ENCODE measurements at places on chromosomes 12 and 14. TPM values are rescaled to one million over a fixed set of nuclear protein-coding genes. Genes with fewer than 3 reads are reported as not detected.

PPP2R3C gene
- total RNA-seq: 31.0 TPM

CIROP gene
- not detected for total RNA-seq

GRCh38 chr12:19965196-19966038, 402.9 kb upstream of the PDE3A start:
- no peak for DNase-seq
- H3K27ac ChIP-seq: no peak overlapping the region
- no peak overlapping the region for H3K4me3 ChIP-seq
- no peaks in the 10 kb centered on the region for H3K4me1 ChIP-seq
- no peaks in the 10 kb centered on the region for H3K36me3 ChIP-seq

DNA sequence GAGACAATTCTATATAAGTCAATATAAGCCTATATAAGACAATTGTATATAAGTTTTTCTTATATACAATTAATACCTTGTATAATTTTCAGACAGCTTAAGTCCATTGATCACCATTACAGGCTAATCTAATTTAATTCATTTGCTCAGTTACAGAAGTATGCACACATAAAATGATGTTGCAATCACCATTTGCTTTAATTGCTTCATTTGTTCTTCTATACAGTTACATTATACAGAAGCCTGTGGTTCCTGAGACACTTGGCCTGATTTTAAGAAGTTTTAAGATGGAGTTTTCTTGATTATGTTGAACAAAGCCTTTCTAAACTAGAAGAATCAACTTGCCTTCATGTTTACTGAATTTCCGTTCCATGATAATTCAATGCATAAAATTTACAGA, 314.6 kb upstream of the PDE3A start:
- DNase-seq: no peak
- no peaks in the 10 kb centered on the region for H3K27me3 ChIP-seq
- H3K4me1 ChIP-seq: no peaks in the 10 kb centered on the region
- H3K36me3 ChIP-seq: no peaks in the 10 kb centered on the region

DNA sequence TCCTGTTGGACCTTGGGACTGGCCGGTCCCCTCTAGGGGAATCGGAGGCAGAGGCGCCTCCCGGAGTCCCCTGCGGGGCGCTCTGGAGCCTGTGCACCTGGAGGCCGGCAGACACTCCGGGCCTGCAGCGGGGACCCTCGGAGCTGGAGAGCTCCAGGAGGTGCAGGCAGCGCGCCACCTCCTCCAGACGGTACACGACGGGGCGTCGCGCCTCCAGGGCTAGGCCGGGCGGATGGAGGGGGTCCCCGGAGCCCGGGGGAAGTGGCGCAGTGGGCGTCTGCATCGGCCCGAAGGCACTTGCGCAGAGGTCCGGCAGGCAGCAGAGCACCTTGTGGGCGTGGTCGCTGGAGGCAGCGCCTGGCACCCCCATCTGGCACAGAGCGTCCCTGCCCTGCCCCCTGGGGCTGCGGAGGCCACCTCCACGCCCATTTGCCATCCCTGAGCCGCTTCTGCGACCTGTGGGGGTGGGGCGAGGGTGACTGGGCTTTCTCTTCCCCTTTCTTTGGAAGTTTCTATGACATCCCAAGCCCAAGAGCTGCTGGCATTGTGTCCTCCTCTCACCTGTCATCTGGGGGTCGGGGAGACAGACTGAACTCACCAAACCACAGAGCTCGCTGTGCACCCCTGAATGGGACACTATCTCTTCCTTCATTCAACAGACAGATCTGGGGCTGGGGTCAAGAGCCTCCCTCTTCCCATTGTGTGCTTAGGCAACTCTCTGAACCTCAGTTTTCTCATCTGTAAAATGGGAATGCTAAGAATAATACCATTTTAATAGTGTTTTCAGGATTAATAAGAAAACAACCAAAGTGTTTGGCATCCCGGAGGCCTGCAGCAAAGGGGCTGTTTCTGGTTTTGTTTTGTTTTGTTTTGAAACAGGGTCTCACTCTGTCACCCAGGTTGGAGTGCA, 37.5 kb upstream of the CORO1C start:
- H3K36me3 ChIP-seq: no peaks in the 10 kb centered on the region
- H3K4me1 ChIP-seq: peaks cover 6% of the 10 kb centered on the region
- peak; percentile 67 for DNase-seq
- no peak overlapping the region for H3K27ac ChIP-seq
- no peaks in the 10 kb centered on the region for H3K27me3 ChIP-seq

DNA sequence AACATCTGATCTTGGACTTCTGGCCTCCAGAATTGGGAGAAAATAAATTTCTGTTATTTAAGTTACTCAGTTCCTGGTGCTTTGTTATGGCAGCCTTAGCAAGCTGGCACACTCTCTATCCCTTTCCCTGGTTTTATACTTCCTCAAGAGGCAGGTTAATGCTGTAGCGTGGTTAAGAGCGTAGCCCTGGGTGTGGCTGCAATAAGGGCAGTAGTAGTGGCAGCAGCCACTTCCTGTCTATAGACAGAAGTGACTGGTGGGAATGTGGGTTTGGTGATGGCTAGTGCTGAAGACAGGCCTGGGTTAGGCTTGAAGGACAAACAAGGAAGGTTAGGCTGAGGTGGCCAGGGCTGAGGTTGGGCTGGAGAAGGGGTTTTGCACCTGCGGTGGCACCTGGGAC, 3.6 kb upstream of the LGALS3 start:
- no peak for DNase-seq
- no peaks in the 10 kb centered on the region for H3K27me3 ChIP-seq
- no peaks in the 10 kb centered on the region for H3K36me3 ChIP-seq
- no peak overlapping the region for H3K27ac ChIP-seq
- no peak overlapping the region for H3K4me3 ChIP-seq

GRCh38 chr14:73153272-73153671, 17.0 kb downstream of the PSEN1 start:
- no peak overlapping the region for H3K27ac ChIP-seq
- H3K4me3 ChIP-seq: no peak overlapping the region
- H3K4me1 ChIP-seq: no peaks in the 10 kb centered on the region

DNA sequence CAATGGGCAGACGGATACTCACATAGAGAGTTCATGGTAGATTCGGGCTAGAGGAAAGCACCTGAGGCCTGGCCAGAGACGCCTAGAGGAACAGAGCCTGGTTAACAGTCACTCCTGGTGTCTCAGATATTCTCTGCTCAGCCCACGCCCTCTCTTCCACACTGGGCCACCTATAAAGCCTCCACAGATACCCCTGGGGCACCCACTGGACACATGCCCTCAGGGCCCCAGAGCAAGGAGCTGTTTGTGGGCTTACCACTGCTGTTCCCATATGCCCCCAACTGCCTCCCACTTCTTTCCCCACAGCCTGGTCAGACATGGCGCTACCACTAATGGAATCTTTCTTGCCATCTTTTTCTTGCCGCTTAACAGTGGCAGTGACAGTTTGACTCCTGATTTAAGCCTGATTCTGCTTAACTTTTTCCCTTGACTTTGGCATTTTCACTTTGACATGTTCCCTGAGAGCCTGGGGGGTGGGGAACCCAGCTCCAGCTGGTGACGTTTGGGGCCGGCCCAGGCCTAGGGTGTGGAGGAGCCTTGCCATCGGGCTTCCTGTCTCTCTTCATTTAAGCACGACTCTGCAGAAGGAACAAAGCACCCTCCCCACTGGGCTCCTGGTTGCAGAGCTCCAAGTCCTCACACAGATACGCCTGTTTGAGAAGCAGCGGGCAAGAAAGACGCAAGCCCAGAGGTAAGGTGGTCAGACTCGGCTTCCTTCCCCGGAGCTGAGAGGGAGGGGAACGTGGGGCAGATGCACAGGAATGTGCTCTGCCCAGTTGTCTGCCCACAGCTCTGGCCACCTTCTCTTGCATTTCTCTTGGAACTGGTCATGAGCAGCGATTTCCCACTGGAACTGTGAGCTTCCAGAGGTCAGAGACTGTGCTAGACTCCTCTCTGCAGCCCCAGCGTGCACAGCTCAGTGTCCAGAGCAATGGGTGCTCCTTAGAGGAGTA, at the start of gene CD4:
Gene CD4, plus strand, starts transcription at position 557 of the 953 bp plus-strand sequence. CDS start 10,611 bp downstream, outside the sequence.
- no peaks in the 10 kb centered on the region for H3K4me1 ChIP-seq
- no peak within 1 kb of the TSS for H3K4me3 ChIP-seq
- no peak within 1 kb of the TSS for H3K27ac ChIP-seq

SLC2A14 gene
- not detected for total RNA-seq

INHBC gene
- total RNA-seq: 0.63 TPM

AHNAK2 gene
- total RNA-seq: 3.7 TPM

GRCh38 chr14:99915305-99916090, 122.3 kb downstream of the EML1 start:
- H3K4me3 ChIP-seq: no peak overlapping the region
- peaks cover 11% of the 10 kb centered on the region for H3K36me3 ChIP-seq
- no peak for DNase-seq
- no peaks in the 10 kb centered on the region for H3K27me3 ChIP-seq

- no peak for DNase-seq
- peaks cover 4% of the 10 kb centered on the region for H3K36me3 ChIP-seq
- H3K4me1 ChIP-seq: no peaks in the 10 kb centered on the region
- no peak overlapping the region for H3K4me3 ChIP-seq
- H3K27me3 ChIP-seq: no peaks in the 10 kb centered on the region
Measured at GRCh38 chr12:112967306-112967705, 11.0 kb upstream of the OAS2 start.

USP44 gene
- 2.8 TPM for total RNA-seq

- DNase-seq: no peak
- H3K4me1 ChIP-seq: no peaks in the 10 kb centered on the region
- H3K36me3 ChIP-seq: no peaks in the 10 kb centered on the region
Measured at GRCh38 chr14:44463356-44464004, 43.6 kb downstream of the FSCB start.

LTB4R2 gene
- total RNA-seq: 7.5 TPM

DNA sequence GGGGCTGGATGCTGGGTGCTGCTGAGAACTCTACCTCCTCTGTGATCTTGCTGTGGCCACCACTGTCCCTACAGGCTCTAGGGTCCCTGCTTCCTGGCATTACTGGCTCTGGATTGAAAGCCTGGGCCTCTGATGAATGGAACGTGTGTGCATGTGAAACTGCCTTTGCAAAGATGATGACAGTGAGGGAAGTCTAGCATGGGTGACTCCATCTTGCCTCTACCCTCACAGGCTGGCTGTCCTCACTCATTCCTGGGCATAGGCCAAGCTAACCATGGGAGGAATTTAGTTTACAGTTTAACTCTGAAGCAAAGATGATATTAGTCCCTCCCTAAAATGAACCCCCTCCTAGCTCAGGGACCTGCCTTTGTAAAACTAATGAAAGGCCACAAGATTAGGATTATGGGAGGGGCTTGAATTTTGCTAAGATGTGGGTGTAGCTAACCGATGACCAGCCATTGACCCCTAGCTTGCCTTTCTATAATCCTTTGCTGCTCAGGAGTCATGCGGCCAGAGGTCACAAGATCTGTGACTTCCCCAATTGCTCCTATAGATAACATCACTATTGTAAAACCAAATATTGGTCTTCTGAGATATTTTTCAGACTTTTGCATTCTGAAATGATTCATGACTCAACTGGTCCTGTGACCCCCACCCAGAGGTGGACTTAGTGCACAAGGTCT, 2.2 kb upstream of the C1S start:
- H3K4me3 ChIP-seq: no peak overlapping the region
- H3K27ac ChIP-seq: no peak overlapping the region
- H3K4me1 ChIP-seq: peaks cover 15% of the 10 kb centered on the region
- no peaks in the 10 kb centered on the region for H3K27me3 ChIP-seq
- H3K36me3 ChIP-seq: no peaks in the 10 kb centered on the region

GRCh38 chr12:55619354-55620138, 17.1 kb upstream of the OR10P1 start:
- peak; percentile 11 for DNase-seq
- H3K27ac ChIP-seq: no peak overlapping the region
- no peaks in the 10 kb centered on the region for H3K36me3 ChIP-seq
- no peaks in the 10 kb centered on the region for H3K4me1 ChIP-seq
- H3K27me3 ChIP-seq: no peaks in the 10 kb centered on the region

DNA sequence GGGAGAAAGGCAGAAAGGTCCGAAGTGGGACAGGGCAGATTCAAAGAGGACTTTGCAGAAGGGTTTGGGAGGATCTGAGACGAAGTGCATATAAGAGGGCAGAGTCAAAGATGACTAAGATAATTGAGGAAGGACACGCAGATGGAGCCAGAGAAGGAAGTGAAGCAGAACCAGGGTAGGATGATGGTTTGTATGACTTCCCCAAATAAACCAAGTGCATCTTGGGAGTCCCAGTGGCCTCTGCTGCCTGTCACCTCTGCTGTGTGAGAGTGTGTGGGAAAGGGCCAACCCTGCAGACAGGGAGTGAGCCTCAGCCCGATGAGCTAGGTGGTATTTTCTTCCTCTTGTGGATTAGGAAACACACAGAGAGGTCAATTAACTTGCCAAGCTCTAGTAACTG, 36.8 kb downstream of the FLVCR2 start:
- H3K27me3 ChIP-seq: no peaks in the 10 kb centered on the region
- H3K4me3 ChIP-seq: no peak overlapping the region
- H3K4me1 ChIP-seq: peaks cover 14% of the 10 kb centered on the region
- no peaks in the 10 kb centered on the region for H3K36me3 ChIP-seq
- DNase-seq: no peak
- H3K27ac ChIP-seq: no peak overlapping the region

DNA sequence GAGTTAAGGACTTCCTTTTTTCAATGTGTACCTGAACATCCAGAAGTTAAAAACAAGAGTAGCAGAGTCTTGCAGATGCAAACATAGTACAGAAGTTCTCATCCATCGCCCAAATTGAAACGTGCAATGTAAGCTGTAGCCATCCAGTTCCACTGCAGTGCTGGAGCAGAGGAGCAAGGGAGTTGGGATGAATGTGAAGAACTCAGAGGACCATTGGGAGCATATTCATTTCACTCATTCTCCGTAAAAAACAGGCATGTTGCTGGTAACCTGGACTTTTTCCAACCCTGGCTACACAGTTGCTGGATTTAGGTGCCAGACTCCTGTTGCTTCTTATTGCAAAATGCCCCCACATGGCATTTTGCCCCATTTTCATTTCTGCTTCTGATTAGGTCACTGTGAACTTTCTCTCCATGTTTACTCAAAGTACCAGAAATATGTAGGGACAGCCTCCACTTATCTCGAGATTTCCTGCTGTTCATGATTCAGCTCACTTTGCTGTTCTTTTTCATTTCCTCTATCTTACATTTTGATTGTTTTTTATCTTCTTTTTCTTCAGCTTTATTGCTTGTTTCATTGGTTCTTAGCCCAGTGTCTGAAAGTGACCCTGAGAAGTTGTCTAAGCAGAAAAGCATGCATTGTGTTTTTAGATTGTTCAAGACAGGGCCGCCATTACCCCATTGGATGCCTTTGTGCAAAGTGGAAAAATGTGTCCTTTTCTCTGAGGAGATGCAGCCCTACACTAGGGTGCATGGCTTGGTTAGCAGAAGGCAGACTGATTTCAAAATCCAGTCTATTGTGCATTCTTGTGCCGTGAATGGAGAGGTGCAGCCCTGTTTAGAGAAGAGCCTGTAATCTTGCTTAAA, 109.0 kb upstream of the AMIGO2 start:
- H3K4me3 ChIP-seq: no peak overlapping the region
- peaks cover 34% of the 10 kb centered on the region for H3K4me1 ChIP-seq
- no peak for DNase-seq
- H3K27me3 ChIP-seq: no peaks in the 10 kb centered on the region
- H3K36me3 ChIP-seq: no peaks in the 10 kb centered on the region
- H3K27ac ChIP-seq: no peak overlapping the region

DNA sequence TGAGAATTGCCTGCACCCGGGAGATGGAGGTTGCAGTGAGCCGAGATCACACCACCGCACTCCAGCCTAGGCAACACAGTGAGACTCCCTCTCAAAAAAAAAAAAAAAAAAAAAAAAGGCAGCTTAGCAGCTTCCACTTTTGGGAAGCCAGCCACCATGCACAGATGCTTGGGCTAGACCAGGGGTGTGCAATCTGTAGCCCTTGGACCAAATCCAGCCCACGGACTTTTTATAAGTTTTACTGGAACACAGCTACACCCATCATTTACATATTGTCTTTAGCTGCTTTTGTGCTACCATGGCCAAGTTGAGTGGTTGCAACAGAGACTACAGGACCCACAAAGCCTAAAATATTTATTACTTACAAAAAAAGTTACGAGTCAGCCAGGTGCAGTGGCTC, 6.7 kb downstream of the CIT start:
- no peak overlapping the region for H3K4me3 ChIP-seq
- H3K4me1 ChIP-seq: no peaks in the 10 kb centered on the region
- H3K27ac ChIP-seq: no peak overlapping the region
